ENCODE measurements at places on chromosomes 4 and X.

DNA sequence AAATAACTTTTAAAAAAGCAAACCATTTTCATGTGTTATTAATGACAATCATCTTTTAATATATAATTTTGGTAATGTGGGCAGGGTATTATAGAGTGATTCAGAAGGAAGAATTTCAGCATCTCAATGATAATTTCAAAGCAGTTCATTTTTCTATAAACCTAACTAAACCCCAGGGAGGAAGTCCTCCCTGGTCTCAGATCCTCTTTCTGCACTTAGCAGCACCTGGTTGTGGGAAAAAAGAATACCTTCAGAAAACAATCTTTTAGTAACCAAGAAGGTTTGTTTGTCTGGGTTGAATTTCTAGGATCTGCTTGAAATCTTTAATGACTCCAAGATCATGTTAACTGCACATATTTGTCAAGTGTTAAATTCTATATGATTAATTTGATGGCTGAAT is 29.9 kb downstream of the DKK2 start:
- no peak for DNase-seq

GRCh38 chr4:171924746-171925376 is 111.7 kb downstream of the GALNTL6 start:
- no peak for DNase-seq

- no peak for DNase-seq
These were observed 111.3 kb downstream of the MAML3 start for GRCh38 chr4:140042634-140043033.

DNA sequence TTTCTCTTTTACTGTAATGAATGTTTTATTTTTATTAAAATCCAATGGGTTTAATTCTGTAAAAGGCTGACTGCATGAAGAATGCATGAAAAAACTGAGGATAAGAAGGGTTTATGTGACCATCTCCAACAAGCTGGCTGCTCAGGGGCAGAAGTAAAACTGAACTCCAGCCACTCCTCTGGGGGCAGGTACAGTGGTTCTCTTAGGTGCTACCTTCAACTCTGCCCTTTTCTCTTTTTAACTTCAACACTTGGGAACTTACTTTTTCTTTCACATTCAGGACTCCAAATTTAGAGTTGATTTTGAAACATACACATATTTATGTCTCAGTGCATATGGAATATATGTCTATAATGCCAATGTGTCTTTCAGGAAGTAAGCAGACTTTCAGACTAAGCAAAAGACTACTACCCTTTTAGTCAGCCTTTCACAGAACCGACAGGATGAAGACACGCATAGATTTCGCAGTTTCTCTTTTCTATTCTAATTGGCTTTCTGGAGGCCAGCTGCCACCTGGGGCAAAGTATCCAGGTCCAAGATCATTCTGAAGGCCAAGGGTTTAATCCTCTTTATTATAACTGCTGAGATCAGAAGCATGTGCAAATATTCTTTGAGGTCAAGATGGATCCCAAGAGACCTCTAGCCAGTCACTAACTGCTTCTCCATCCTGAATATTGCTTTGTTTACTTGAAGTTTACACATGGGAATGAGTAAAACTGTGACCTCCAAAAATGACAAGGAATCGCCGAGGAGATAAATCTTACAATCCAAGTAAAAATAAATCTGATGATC is 30.7 kb downstream of the HS3ST1 start:
- DNase-seq = no peak

GRCh38 chr4:166252487-166253402 is 379.7 kb downstream of the TLL1 start:
- no peak for DNase-seq

GRCh38 chr4:67332627-67333026 is 212.7 kb downstream of the CENPC start:
- no peak for DNase-seq

GRCh38 chr4:76270244-76271175 is 19.0 kb downstream of the FAM47E start:
- DNase-seq = no peak

GRCh38 chrX:63884821-63885790 is 100.1 kb upstream of the ARHGEF9 start:
- no peak for DNase-seq

DNA sequence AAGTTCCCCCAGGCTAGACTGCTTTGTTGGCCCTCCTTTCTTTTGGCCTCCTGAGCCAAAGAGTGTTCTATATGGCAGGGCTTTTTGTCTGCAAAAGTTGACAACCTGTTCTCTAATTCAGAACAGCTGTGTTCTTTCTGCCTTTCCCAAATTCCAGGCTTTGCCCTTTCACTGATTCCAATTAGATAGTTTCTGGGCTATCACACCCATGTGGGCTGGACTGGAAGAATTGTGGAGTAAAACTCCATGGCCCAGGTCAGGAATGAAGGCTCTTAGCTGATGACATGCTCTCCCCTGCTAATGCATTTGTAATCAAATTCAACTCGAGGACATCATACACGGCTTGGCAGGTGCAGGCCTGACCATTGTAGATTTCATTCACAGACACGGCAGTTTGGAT is 19.4 kb downstream of the BMP3 start:
- DNase-seq = no peak

DNA sequence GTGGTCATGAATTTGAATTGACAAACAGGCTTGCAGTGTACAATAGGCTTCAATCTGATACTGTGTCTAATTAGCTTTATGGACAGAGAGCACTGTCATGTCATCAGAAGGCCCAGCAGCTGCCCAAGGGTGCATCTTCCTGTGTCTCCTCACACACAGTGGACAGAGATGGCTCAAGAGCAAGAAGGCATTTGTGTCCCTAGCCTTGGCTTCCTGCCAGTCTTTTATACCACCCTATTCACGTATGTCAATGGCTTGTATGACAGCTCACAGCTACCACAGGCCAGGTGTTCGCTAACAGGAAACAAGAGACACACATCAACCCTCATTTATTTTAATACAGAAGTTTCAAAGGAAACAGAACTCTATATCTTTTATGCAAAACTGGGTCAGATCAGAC is 874.0 kb upstream of the AGA start:
- no peak for DNase-seq

DNA sequence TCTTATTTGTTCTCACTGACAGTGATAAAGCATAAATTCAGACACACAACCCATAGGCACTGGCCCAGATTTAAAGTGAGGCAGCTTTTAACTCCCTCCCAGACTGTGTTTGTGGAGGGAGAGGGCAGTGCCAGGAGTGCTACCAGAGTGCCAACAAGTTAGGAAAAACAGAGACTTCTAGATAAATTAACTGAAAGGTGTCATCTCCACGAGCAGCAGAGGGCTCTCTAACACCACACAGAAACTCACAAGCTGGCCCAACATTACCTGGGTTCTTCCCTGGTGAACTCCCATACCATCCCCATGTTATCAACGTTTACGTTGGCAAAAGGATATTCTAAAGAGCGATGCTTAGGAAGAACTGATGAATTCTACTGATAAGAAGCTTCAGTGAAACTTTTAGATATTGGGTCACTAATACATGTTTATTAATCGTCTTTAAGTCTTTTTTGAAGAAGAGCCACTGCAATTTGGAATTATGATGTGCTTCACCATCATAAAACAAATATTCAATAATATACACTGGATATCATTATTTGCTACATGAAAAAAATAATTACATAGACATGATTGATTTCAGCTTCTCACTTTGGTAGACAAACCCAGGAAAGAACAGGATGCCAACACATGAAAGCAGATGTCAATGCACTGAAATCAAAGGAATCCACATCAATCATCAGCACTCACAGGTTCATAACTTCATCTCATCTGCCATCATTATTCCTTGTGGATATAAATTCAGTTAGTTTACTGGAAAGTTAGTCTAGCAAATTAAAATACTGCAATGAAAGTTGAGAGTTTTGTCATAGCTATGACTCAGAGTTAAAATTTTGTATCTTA is 121.2 kb upstream of the NAP1L5 start:
- no peak for DNase-seq

DNA sequence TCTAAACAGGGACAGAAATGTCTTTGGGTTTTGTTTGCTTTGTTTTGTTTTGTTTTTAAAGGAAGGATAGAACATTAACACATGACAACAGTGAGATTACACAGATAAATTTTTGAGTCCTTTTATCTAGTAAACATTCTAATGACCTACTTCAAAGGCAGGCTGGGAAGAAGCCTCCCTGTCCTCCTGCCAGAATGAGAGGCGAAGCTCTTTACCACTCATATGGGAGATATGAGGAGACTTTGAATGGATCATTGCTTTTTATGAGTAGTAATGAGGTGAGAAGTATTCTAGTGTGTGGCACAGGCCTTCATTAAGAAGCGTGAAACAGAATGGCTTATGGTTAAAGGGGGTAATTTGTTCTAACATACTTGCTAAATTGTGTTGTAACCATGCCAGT is 172.0 kb downstream of the FBXO8 start:
- DNase-seq = no peak

GRCh38 chr4:22167201-22167600 is 218.6 kb upstream of the KCNIP4 start:
- no peak for DNase-seq

GRCh38 chrX:49066690-49067089 is 7.1 kb downstream of the PRAF2 start:
- DNase-seq = no peak

GRCh38 chrX:70423936-70424675 is 992 bp downstream of the GDPD2 start:
- no peak for DNase-seq

DNA sequence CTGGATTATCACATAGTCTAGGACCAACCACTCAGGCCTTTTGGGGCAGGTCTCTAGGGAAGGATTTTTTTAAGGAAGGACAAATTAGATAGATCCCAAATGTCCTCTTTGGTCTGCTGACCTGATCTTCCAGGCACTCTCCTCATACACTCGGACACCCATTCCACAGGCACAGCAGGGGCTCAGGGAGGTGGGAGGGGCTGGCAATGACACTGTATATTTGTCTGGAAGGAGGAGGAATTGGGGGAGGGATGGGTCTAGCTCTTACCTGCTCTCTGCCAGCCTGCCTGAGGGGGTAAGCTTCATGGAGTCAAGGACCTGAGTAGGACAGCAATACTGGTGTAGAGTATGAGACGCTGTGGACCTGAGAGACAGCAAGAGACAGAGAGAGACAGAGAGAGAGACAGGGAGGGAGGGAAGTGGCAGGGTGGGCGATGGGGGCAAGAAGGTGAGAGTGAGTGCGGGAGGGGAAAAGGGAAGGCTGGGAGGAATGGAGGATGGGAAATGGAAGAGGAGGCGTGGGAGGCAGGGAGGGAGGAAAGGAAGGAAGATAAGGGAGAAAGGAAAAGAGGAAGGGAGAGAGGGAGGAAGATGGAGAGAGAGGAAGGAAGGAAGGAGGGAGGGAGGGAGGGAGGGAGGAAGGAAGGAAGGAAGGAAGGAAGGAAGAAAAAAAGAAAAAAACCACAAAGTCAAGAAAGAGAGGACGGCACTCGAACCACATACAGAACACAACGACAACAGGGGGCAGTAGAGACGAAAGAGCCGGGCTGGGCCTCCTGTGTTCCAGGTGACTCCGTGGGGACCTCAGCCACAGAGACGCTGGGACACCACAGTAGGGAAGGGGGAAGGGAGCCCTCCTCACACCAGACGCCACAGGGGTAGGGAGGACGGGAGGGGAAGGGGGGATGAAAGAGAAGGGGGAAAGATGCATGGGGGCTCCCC is 1.8 kb downstream of the IQSEC2 start:
- DNase-seq = no peak

- no peak for DNase-seq
These were observed 30.4 kb downstream of the CLDN22 start for GRCh38 chr4:183289688-183290087.

- DNase-seq = no peak
These were observed 26.0 kb downstream of the BEND2 start for GRCh38 chrX:18194688-18195087.

DNA sequence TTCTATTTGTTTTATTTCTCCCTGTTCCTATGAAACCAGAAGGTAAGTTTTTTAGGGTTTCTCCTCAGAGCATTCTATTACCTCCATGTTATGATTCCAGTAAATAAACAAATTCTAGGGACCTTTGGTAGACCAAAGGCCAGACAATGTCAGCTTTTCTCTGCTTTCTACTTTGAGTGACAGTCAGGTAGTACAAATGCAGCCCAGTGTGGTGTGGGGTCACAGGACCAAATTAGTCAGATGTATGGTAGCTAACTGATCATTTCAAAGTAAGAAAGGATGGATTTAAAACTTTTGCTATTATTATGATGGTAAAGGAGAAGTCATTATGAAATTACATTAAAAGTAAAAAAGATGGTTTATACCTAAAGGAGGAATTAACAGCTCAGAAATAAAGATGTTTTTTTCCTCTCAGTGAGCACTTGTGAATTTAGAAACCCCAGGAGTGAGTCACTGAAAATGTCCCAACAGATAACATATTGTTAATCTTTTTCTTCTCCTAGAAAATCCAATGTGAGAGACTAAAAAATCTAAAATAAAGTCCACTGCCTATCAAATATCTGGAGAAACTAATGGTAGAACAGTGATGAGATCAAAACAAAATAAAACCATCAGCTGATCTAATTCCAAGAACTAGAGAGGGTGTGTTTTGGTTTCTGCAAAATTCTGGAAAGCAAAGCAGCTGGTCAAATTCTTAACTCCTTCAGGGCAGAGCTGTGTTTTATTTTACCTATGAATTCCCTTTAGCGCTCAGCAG is 16.6 kb upstream of the KLHL2 start:
- no peak for DNase-seq

- DNase-seq = no peak
These were observed 109.5 kb upstream of the MYOZ2 start for GRCh38 chr4:119025916-119026661.

DNA sequence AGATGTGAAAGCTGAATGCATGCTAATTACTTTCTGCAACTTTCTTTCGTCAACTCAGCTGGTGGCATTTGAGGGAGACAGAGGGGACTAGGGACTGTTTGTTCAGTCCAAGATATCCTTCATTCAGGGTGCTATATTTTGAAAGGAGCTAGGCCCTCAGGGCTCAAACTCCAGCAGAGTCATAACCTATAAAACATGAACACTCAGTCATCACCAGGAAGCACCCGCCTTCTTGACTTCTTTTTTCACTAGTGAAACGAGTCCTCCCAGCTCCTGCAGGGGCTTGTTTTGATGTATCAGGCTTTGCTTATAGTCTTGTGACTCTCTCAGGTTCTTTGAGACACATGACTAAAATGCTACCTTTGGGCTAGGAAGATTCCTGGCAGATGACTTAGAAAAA is 230.6 kb downstream of the PCDH7 start:
- DNase-seq = no peak

DNA sequence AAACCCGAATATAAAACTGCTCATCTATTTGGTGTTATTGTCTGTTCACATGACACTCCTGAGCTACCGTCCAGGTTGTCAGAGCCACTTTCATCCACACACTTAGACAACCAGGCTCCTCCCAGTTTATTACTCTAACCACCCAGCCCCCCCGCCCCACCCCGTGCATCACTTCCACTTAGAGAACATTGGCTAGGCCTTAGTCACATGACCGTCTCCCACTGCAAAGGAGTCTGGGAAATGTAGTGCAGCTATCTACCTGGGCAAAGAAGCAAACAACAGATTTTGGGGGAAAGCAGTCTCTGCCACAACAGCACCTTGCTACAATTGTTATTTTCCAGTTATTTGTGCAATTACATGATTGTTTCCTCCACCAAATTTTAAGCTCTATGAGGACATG is 57.6 kb upstream of the RBPJ start:
- no peak for DNase-seq

All from putamen (tissue), 1 donor.